ENCODE measurements at places on chromosomes 4 and X. TPM values are rescaled to one million over a fixed set of nuclear protein-coding genes. Genes with fewer than 3 reads are reported as not detected.

GRCh38 chrX:7146703-7147412, 654 bp upstream of the STS start:
- H3K4me3 ChIP-seq = peak overlapping the region; percentile 82
- H3K4me1 ChIP-seq = no peaks in the 10 kb centered on the region
- DNase-seq = peak; percentile 12
- no peaks in the 10 kb centered on the region for H3K36me3 ChIP-seq
- no peaks in the 10 kb centered on the region for H3K27me3 ChIP-seq
- peak overlapping the region; percentile 95 for H3K27ac ChIP-seq

- H3K27me3 ChIP-seq = no peaks in the 10 kb centered on the region
- H3K27ac ChIP-seq = no peak overlapping the region
- H3K4me3 ChIP-seq = no peak overlapping the region
- no peak for DNase-seq
These were observed 544.3 kb downstream of the TRIML1 start for GRCh38 chr4:188683571-188683970.

- H3K27me3 ChIP-seq = no peaks in the 10 kb centered on the region
- H3K4me3 ChIP-seq = no peak overlapping the region
- no peaks in the 10 kb centered on the region for H3K36me3 ChIP-seq
These were observed 30.7 kb downstream of the DACH2 start for GRCh38 chrX:86178906-86179305.

DNA sequence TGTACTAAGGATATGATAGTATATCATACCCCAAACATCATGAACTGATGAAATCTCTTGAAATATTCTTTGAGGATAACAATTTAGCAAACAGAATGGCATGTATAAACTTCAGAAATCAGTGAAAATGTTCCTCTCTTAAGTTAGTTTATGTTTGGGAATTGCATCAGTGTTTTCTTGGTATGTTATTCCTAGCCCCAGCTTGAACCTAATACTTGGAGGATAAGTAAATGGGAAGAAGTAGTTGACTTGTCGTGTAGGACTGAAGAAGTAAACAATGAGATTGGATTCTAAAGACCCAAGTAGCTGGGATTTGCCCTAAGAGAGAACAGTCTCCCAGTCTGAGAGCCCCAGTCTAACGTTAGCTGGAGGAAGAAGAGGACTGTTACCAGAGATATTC, 355.7 kb downstream of the GALNTL6 start:
- no peak for DNase-seq
- no peaks in the 10 kb centered on the region for H3K4me1 ChIP-seq
- H3K27ac ChIP-seq = no peak overlapping the region
- no peak overlapping the region for H3K4me3 ChIP-seq
- H3K36me3 ChIP-seq = no peaks in the 10 kb centered on the region
- H3K27me3 ChIP-seq = no peaks in the 10 kb centered on the region

DNA sequence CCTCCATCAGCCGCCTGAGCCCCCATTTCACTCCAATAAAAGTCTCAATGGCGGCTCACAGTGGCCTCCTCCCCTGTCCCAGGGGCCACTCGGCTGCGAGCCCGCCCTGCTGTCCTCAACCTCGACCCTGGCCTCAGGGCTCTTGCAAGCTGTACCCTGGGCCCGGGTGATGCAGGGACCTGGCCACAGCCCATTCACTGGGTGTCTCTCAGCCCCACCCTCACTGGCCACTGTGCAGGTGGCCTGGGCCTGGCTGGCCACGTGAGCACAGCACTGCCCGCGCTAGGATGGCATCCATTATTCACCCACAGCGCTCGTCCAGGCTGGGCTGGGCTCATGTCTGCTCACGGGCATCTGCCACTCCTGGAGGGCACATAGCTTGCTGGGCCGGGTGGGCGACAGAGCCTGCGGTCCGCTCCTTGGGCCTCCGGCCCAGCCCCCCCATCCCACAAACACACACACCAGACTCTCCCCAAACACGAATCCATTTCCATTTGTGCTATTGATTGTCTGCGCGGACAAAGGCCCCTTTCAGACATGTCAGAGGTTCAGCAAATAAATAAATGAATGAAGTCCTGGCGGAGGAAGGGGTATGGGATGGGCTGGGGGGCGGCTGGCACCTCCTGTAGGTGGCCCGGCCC, 16.5 kb upstream of the FGFR3 start:
- no peaks in the 10 kb centered on the region for H3K36me3 ChIP-seq
- H3K27me3 ChIP-seq = no peaks in the 10 kb centered on the region
- no peak overlapping the region for H3K4me3 ChIP-seq
- H3K27ac ChIP-seq = no peak overlapping the region
- DNase-seq = no peak

ZAR1 gene
- not detected for polyA plus RNA-seq
